ENCODE measurements at places on chromosomes 13 and 19.

DNA sequence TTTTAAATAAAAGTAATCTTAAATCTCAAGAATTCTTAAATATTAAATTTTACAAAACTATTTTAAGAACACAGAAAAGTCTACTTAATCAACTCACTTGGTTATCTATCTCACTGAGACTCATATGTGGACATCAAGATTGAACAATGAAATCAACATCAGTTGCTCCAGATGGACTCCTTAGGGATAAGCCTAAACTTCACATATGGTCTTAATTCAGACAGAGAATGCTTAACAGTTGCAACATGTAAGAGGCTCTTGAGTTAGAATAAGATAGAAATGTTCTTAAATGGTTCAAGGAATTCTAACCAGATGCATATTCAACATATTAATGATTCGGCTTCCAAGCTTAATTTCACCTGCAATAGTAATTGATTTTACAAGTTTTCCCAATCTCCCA, 1730.9 kb downstream of the PCDH9 start:
- DNase-seq: no peak

GRCh38 chr19:46371371-46371901, 24.5 kb downstream of the PPP5C start:
- no peak for DNase-seq

DNA sequence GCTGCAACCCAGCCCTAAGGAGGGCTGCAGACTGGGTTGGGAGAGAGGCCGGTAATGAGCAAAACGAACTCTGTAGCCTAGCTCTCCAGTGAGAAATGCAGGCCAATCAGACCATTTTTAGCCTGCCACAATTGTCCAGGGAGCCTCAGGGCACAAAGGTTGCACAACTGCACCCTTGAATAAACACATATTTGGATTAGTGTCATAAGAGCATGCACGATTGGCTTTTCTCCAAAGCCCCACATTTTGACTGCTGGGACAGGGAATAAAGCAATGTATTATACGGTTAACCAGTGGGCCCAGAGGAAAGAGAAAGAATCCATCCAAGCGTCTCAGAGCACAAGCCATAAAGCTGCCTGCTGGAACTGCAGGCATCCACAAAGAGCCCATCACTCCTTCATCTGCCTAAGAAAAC, 729.4 kb upstream of the SGCG start:
- no peak for DNase-seq

DNA sequence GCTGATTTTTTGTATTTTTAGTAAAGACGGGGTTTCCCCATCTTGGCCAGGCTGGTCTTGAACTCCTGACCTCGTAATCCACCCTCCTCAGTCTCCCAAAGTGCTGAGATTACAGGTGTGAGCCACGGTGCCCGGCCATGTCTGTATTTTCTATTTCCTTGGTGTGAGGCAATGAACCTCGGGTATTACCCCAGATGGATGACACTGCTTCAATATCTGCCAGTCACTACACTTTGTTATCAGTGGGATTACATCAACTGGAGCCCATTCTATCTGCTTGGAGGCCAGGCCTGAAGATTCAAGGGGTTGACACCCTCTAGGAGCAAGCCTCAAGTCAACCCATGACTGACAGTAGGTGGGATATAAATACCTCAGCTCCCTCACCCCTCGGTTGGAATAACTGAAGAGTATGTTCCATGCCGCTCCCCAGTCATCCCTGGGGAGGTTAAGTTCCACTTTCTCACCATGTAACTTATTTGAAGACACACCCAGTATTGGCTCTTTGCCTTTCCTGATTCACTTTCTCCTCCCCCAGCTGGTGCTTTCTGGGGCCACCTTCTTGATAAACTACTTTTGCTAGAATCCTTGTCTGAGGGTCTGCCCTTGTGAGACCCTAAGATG, 992 bp upstream of the ADGRE1 start:
- no peak for DNase-seq

GRCh38 chr13:99294958-99295357, 12.2 kb downstream of the GPR183 start:
- no peak for DNase-seq

DNA sequence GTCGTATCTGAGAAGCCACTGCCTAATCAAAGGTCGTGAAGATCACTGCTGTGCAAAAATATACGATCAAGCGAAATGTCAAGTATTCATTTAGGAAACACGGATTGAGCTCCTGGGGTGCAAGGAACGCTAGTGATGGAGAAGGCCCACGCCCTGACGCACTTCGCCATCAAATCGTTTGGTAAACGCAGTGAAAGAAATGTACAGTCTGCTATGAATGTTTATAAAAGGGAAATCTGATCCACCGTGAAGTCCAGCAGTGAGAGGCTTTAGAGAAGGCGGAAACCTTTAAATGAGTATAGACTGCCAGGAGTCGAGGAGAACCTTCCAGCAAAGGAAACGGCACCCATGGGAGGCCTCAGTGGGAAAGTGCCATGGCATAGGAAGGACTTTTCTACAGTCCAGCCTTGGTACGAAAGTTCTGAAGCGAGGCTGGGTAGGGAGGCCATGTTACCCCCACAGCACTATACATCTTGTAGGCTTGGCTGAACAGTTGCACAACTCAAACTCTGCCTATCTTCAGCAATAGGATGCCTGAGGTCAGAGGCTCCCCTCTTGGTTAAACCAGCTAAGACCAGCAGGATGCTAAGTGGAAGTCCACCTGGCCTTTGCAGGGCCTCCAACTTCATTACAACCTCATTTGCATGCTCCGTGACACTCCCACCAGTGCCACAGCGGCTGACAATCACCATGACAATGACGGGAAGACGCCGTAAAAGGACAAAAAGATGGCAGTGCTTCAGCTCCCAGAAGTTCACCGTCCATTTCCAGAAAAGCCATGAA, 20.4 kb downstream of the PCID2 start:
- no peak for DNase-seq

DNA sequence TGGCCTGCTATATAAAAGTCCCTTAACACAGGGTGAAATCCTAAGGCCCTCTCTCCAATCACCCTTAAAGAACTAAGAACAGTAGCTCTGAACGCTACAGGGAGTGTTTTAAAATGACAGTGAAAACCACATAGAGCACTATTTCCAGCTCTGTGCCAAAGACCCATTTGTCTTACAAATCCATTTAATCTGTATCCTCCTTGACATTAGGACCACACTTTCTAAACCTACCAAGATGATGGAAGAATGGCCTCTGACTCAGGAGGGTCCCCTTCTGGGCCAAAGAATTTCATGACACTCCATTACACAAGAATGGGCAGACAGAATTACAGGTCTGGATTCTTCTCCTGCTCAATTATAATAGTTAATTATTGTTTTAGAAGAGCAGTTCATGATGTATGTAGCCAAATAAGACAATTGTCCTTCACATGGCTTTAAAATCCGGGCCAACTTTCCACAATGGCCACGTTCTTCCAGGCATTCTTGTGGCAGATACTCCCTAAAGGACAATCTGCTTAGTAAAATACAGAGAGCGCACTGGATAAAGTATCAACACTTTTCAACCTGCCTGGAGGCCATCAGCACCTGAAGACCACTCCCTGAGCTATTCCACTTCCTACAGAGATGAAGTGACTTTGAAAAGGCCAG, 61.0 kb downstream of the STK24 start:
- no peak for DNase-seq

DNA sequence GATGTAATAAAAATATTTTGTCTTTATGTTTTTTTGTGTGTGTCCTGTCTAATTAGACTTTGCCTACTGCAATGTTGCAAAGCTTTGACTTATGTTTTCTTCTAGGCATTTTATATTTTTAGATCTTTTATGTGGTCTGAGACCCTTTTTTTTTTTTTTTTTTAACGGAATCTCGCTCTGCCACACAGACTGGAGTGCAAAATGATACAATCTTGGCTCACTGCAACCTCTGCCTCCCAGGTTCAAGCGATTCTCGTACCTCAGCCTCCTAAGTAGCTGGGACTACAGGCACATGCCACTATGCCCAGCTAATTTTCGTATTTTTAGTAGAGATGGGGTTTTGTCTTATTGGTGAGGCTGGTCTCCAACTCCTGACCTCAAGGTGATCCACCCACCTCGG, 8.5 kb upstream of the ZNF304 start:
- DNase-seq: no peak

- DNase-seq: no peak
Observed at GRCh38 chr13:111485491-111486250, 165.2 kb downstream of the TEX29 start.
